Vagina (tissue), 2 donors: ENCODE measurements at places on chromosomes 5 and 9. TPM values are rescaled to one million over a fixed set of nuclear protein-coding genes. Genes with fewer than 3 reads are reported as not detected.

DNA sequence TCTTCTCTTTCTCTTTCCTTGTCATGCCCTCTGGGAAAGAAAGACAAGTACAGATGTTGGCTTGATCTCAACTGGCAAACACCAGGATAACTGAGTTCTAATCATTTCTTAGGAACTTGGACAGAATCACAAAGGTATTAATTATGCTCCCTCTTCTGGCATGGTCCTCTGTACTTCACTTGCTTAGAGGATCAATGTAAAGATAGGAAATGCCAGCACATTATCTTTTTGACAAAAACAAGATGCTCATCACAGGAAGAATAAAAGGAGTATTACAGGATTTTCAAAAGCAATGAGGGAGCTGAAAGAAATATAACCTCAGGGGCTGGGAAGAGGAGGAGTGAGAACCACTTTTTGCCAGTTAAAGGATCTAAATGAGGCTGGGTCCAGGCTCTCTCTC, 70.6 kb downstream of the LHFPL2 start:
- no peaks in the 10 kb centered on the region for H3K27me3 ChIP-seq
- H3K4me1 ChIP-seq = peaks cover 39% of the 10 kb centered on the region
- H3K4me3 ChIP-seq = no peak overlapping the region
- DNase-seq = no peak
- no peaks in the 10 kb centered on the region for H3K36me3 ChIP-seq
- H3K27ac ChIP-seq = no peak overlapping the region

GRCh38 chr9:112911736-112912135, 21.1 kb upstream of the SLC46A2 start:
- H3K27me3 ChIP-seq = no peaks in the 10 kb centered on the region
- no peak overlapping the region for H3K27ac ChIP-seq
- H3K36me3 ChIP-seq = no peaks in the 10 kb centered on the region
- H3K4me3 ChIP-seq = no peak overlapping the region
- H3K4me1 ChIP-seq = no peaks in the 10 kb centered on the region

DNA sequence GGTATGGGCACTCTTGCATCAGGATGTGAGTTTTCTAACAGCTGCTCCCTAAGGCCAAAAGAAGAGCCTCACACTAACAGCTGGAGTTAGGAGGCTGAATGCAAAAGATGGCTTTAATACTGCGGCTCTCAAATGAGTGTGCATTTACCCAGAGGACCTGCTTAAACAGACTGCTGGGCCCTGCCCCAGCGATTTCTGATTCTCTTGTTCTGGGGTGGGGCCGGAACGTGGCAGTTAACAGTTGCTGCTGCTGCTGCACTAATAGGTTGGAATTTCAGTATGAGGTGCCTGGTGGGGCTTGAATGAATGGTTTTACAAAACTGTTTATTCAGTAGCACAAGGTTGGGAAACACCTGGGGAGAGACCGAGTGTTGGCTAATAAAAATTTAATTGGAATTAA, 26.1 kb downstream of the HMGCR start:
- no peak overlapping the region for H3K27ac ChIP-seq
- DNase-seq = no peak
- H3K4me3 ChIP-seq = no peak overlapping the region
- H3K4me1 ChIP-seq = no peaks in the 10 kb centered on the region

GRCh38 chr5:8458038-8458383, 589.1 kb downstream of the MTRR start:
- H3K27ac ChIP-seq = peak overlapping the region; percentile 83
- peaks cover 19% of the 10 kb centered on the region for H3K4me1 ChIP-seq
- no peaks in the 10 kb centered on the region for H3K36me3 ChIP-seq
- H3K27me3 ChIP-seq = no peaks in the 10 kb centered on the region

GRCh38 chr5:148312153-148312552, at the start of gene SPINK7:
Gene SPINK7, plus strand, starts transcription at chr5:148312423. Its CDS starts 61 bp downstream, at chr5:148312484.
- no peak within 1 kb of the TSS for H3K27ac ChIP-seq
- no peak within 1 kb of the TSS for H3K4me3 ChIP-seq
- no peaks in the 10 kb centered on the region for H3K36me3 ChIP-seq
- H3K4me1 ChIP-seq = no peaks in the 10 kb centered on the region

- no peak for DNase-seq
- H3K4me3 ChIP-seq = no peak overlapping the region
- no peak overlapping the region for H3K27ac ChIP-seq
- H3K4me1 ChIP-seq = peaks cover 13% of the 10 kb centered on the region
- H3K36me3 ChIP-seq = no peaks in the 10 kb centered on the region
Observed at GRCh38 chr5:138629392-138629791, 54.2 kb upstream of the HSPA9 start.

DNA sequence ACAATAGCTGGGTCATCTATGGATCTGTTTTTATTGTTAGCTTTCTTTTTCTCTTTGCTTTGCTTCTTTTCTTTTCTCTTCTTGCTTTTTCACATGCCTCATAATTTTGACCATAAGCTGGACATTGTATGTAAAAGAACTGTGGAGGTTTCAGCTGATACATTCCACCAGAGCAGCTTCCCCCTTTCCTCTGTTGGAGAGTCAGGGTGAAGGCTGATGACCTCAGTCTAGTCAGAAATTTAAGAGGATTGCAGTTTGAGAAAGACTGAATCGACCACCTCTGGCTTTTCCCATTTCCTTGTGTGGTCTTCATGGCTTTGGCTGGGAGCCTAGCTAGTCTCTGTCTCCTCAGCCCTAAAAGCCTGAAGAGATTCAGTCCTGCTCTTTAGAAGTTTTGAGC, 42.0 kb downstream of the KCNIP1 start:
- no peak for DNase-seq
- H3K4me3 ChIP-seq = no peak overlapping the region
- H3K4me1 ChIP-seq = no peaks in the 10 kb centered on the region
- no peaks in the 10 kb centered on the region for H3K36me3 ChIP-seq
- H3K27ac ChIP-seq = no peak overlapping the region

DNA sequence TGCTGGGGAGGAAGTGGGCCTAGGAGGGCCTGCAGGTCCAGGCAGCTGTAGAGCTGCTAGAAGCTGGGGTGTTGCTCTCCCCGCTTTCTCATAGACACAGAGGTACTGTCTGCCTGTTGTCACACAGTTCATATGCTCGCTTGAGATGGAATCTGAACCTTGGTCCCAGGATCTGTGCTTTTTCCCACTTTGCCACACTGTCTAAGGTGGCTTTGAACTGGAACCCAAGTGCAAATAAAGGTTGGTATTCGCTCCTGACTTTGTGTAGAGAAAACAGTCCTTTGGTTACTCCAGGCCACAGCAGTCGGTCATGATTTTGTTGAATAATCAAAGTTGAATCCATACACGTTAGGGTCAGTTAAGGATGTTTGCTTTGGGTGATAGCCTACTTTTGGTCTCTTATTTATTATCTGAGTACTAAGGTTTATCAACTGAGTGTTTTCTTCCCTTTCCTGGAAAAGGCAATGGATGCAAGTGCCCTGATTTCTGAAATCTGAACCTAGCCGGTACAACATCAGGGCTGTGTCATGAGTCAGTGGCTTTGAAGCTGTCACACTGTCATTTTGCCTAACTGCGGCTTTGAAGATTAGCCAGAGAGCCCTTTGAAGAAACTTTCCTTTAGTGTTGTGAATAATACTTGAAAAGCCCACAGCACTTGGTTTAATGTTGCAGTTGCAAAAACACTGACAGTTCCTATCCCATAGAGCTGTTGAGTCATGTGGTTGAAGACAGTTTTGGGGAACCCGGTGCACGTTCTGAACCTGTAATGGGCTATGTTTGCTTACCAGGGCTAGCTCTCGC, 41.3 kb downstream of the HABP4 start:
- peaks cover 17% of the 10 kb centered on the region for H3K4me1 ChIP-seq
- no peak overlapping the region for H3K4me3 ChIP-seq
- no peaks in the 10 kb centered on the region for H3K36me3 ChIP-seq

GRCh38 chr9:118961857-118962256, 407.4 kb downstream of the BRINP1 start:
- H3K36me3 ChIP-seq = no peaks in the 10 kb centered on the region
- no peaks in the 10 kb centered on the region for H3K27me3 ChIP-seq
- DNase-seq = no peak
- no peak overlapping the region for H3K27ac ChIP-seq
- no peaks in the 10 kb centered on the region for H3K4me1 ChIP-seq

GRCh38 chr5:179967489-179967888, 59.8 kb upstream of the TBC1D9B start:
- no peaks in the 10 kb centered on the region for H3K4me1 ChIP-seq
- H3K36me3 ChIP-seq = no peaks in the 10 kb centered on the region
- H3K27ac ChIP-seq = no peak overlapping the region
- H3K27me3 ChIP-seq = no peaks in the 10 kb centered on the region

GRCh38 chr9:2039294-2040180, 24.4 kb downstream of the SMARCA2 start:
- peaks cover 16% of the 10 kb centered on the region for H3K4me1 ChIP-seq
- no peak overlapping the region for H3K27ac ChIP-seq
- H3K4me3 ChIP-seq = no peak overlapping the region
- H3K36me3 ChIP-seq = peaks cover 41% of the 10 kb centered on the region
- no peaks in the 10 kb centered on the region for H3K27me3 ChIP-seq
- DNase-seq = no peak

GRCh38 chr5:149770236-149770635, 40.1 kb downstream of the PPARGC1B start:
- DNase-seq = no peak
- H3K27me3 ChIP-seq = no peaks in the 10 kb centered on the region
- no peak overlapping the region for H3K27ac ChIP-seq
- no peaks in the 10 kb centered on the region for H3K36me3 ChIP-seq
- no peak overlapping the region for H3K4me3 ChIP-seq

DNA sequence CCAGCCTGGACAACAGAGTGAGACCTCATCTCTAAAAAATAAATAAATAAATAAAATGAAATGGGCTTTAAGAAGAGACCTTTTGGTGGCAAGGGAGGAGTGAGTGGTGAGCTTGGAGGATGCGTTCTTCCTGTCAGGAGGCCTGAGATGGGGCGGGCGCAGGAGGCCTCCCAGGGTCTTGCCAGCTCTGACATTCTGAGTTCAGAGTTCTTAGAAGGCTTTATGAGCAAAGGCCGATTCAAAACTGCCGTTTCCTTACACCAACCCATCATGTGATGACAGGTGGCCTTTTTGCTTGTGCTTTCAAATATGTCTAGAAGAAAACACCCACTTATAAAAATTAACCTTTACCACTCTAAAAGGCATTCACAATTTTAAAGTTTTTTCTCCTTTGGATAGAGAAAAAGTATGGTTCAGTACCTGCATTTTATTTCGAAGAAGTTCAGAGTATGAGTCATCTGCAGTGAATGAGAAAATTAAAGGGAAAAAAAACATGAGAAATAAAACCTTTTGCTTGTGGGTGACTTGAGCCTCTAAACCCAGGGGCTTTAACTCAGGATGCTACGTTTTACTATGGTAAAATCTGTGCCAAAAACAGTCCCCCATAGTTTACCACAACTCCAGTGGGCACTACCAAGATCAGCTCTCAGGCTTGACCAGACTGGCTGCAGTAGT, 157.4 kb upstream of the OTULINL start:
- peaks cover 2% of the 10 kb centered on the region for H3K4me1 ChIP-seq
- H3K36me3 ChIP-seq = no peaks in the 10 kb centered on the region
- no peak overlapping the region for H3K27ac ChIP-seq
- H3K27me3 ChIP-seq = no peaks in the 10 kb centered on the region
- no peak overlapping the region for H3K4me3 ChIP-seq

DNA sequence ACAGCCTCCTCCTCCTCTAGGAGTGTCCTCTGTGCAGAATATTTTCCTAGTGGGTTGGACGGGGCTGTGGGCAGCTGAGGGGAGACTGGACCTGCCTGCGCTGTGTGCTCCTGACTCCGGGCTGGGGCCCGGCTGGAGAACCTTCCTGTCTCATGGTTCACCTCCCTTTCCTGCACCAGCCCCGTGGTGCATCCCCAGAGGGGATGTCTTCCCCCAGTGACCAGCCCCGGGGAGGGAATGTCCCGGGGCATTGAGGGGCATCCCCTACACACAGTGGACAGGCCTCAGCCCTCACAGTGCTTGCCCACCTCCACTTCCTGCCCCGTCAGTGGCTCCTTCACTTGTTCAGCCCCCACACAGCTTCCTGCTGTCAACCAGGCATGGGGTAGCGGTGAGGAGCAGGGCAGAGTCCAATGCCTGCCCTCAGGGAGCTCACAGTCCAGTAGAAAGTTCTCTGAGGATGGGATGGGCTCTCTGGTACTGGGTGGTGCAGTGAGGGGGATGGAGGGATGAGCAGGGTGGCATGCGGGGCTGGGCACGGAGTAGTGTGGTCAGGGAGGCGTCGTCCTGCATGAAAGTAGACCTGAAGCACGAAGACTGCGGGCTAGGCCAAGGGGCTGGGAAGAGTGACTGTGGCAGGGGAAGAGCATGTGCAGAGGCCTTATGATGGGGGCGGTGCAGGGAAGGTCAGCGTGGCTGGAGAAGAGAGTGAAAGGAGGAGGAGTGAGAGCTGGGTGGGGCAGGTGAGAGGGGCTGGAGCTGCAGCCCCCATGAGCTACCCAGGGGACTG, 52.1 kb upstream of the PITX1 start:
- no peaks in the 10 kb centered on the region for H3K27me3 ChIP-seq
- DNase-seq = no peak
- no peaks in the 10 kb centered on the region for H3K36me3 ChIP-seq
- H3K27ac ChIP-seq = no peak overlapping the region
- H3K4me1 ChIP-seq = no peaks in the 10 kb centered on the region
- H3K4me3 ChIP-seq = no peak overlapping the region

DNA sequence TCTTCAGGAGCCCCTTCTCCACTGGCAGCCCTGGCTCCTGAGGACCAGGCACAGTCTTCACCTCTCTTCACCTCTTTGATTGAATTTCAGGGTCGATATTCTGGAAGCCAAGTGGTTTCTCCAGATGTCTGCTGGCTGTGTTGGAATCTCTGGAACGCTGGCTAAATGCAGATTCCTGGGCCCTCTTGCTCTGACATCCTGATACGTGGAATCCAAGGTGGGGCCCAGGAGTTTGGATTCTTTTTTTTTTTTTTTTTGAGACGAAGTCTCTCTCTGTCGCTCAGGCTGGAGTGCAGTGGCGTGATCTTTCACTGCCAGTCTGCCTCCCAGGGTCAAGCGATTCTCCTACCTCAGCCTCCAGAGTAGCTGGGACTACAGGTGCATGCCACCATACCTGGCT, 26.8 kb upstream of the IER5L start:
- H3K36me3 ChIP-seq = no peaks in the 10 kb centered on the region
- DNase-seq = no peak
- H3K27ac ChIP-seq = no peak overlapping the region
- H3K4me3 ChIP-seq = no peak overlapping the region

DNA sequence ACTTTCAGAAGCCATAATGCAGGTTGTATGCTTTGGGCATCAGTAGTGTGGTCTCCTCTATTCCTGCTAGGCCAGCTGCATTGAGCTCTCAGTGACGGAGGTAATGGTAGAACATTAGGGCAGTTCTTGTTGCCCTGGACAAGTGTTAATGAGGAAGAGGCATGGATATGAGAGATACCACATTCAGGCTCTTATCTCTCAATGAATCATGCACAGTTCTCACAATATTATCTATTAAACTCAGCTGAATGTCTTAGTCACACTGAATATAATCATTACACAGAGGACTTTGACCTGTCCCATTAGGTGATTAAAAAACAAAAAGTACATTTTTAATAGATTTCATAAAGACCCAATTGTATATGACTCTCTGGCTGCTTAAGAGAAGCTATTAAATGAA, 76.6 kb upstream of the SSBP2 start:
- H3K4me3 ChIP-seq = no peak overlapping the region
- no peak overlapping the region for H3K27ac ChIP-seq
- H3K4me1 ChIP-seq = peaks cover 11% of the 10 kb centered on the region
- no peaks in the 10 kb centered on the region for H3K36me3 ChIP-seq
- DNase-seq = no peak

GRCh38 chr5:95727764-95728191, 3.4 kb upstream of the RHOBTB3 start:
- no peak overlapping the region for H3K4me3 ChIP-seq
- peaks cover 17% of the 10 kb centered on the region for H3K4me1 ChIP-seq
- no peak for DNase-seq
- H3K36me3 ChIP-seq = no peaks in the 10 kb centered on the region

The HAVCR2 gene
- 4.4 TPM for total RNA-seq

The MARCOL gene
- not detected for total RNA-seq

The FBXO38 gene
- total RNA-seq = 40.3 TPM

The PCDHGB3 gene
- total RNA-seq = 5.4 TPM

The POLR3G gene
- total RNA-seq = 5.4 TPM

The ZNF366 gene
- 3.2 TPM for total RNA-seq

The APBB3 gene
- total RNA-seq = 16.7 TPM
